ENCODE measurements at places on chromosomes 2 and 18.

GRCh38 chr2:135132314-135132713 lies 80.2 kb downstream of the RAB3GAP1 start:
- DNase-seq: no peak

DNA sequence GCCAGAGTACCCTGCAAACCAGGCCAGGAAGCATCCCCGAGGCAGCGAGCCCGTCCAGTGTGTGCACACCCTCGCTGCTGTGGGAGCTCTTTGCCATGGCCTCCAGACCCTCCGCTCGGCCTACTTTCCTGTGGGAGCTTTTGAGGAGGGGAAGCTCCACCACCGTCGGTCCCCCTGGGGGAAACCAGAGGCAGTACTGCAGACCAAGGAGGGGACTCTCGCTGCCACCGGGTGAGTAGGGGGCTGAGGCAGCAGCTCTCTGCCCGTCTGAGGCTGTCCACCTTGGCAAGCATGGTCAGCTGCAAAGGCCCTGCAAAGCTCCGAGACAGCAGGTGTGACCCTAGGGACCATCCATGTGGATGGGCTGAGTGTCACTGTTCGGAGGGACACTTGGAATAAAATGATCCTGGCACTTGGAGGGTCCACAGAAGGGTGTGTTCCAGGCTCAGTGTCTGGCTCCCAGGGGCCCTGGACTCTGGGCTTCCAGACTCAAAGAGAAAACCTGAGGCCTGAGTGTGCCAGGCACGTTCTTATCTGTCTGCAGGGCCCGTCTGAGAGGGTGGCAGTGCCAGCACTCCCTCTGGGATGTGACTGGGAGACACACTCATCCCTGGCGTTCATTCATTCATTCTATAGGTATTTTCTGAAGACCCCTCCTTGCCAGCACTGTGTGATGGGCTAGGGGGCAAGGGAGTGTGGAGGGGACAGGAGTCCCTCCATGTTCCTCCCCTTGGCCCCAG lies 282.8 kb upstream of the HS6ST1 start:
- no peak for DNase-seq

DNA sequence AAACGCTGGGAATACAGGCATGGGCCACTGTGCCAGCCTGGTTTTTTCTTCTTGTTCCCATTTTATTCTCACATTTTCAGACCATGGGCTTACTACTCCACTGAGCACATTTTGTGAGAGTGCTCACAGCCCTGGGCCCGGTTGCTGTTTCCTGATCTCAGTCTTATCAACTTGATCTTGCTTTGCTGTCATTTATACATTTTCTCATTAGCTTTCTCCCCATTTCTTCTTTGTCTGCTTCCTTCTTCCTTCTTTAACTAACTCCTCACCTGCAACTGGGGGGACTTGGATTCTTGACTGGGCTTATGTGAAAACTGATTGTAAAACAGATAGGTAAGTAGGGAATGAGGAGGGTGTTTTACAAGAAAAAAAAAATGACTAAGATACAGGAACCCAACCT lies 117.3 kb downstream of the PLB1 start:
- DNase-seq: no peak

GRCh38 chr18:41391616-41392595 lies 563.1 kb upstream of the PIK3C3 start:
- no peak for DNase-seq

GRCh38 chr18:36752929-36753865 lies 75.6 kb downstream of the TPGS2 start:
- DNase-seq: no peak

DNA sequence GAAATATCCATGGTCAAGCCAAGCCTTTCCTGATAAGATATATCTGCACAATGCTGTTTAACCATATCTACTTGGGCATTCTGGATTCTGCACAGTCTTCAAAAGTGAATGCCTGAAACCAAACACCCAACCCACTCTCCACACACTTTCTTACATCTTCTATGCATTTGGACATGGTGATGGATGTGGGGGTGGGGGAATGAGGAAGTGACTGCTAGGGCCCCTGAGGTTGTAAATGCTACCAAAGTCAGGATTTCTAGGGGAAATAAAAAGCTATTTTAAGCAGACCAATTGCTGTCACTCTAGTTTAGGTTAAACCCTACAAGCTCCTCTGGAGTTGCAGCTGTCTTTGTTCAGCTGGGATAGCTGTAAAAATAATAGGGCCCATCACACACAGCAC lies 26.7 kb upstream of the TGFA start:
- no peak for DNase-seq

GRCh38 chr2:171087547-171087946 lies 73.1 kb downstream of the TLK1 start:
- no peak for DNase-seq

DNA sequence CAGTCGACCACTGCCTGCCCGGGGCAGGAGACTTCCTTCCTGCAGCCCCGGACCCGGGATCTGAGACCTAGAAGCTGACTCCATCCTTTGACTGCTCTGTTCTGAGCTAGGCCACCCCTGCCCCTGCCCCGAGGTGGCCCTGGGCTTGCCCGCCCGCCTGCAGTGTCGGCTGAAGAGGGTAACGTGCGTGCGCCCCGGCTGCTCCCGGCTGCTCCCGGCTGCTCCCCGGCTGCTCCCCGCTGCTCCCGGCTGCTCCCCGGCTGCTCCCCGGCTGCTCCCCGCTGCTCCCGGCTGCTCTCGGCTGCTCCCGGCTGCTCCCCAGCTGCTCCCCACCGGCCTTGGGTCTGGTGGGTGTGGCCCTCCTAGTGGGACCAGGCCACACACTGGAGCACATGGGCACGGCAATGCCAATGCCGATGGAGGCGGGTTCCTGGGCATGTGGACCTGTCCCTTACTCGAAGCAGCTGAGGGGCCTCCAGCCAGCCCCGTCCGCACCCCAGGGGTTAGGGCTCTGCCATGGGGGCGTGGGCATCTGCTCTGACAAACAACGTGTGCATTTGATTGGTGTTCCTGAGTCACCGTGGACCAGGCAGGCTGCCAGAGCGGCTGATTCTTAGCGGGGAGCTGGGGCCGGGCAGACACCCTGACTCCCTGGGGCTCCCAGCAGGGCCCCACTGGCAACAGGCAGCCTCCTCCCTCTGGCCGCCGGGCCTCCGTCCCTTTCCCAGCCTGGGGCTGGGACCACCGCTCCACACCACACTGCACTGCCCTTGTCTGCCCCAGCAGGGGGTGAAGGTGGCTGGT lies 2.0 kb upstream of the GAL3ST2 start:
- no peak for DNase-seq

GRCh38 chr2:174859563-174860169 lies 95.4 kb upstream of the CHRNA1 start:
- no peak for DNase-seq

GRCh38 chr2:201957091-201957490 lies 76.6 kb upstream of the FZD7 start:
- no peak for DNase-seq

DNA sequence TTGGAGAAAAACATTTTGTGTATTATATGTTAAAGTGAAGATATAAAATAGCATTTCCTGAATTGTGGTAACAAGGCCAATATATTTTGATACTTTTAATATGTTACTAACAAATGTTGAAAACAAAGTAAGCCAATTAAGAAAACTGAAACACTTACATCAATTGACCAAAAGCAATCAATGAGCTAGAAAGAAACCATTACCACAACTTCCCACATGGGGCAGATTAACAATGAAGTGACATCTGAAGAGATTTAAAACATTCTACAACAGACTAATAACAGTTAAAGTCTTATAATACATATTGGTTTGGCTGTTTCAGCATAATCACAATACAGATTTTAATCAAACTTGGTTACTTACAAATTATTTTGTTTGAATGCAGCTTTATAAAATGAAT lies 282.4 kb upstream of the NETO1 start:
- no peak for DNase-seq

GRCh38 chr2:33384599-33384961 lies 91.9 kb upstream of the RASGRP3 start:
- no peak for DNase-seq

DNA sequence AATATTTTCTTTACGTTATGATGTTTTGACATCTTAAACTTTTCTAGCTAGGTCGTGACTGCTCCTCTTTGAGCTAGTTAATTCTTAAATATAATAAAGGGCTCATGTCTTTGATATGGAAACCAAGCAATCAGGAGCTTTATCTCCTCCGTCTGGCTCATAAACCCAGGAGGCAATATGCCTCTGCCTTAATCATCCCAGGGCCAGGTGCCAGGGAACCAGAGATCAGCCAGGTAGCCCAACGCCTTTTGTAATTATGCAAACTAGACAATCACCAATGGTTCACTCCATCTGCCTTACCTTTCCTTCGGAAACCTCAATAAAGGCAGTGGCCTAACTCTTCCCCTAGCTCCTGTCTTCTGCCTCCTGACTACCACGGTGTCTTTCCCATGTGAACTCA lies 213.7 kb downstream of the KCNJ3 start:
- no peak for DNase-seq

GRCh38 chr2:203195331-203196036 lies 43.3 kb upstream of the CYP20A1 start:
- no peak for DNase-seq

DNA sequence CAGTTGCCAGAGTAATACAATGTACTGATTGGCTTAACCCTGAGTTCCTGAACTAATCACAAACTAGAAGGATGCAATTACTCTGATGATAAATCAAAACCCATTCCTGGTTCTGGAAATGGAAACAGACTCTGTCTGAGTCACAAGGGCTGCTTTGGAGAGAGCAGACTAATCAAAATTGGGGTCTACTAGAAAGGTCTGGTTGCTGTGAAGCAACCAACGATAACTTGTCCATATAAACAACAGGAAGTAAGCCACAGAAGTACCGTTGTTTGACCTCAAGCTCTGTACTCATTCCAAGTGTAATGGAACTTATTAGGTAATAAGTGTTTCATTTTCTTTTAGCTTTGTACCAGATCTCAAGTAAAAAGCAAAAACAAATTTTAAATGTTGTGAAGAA lies 49.7 kb downstream of the RASGRP3 start:
- DNase-seq: peak; percentile 73

DNA sequence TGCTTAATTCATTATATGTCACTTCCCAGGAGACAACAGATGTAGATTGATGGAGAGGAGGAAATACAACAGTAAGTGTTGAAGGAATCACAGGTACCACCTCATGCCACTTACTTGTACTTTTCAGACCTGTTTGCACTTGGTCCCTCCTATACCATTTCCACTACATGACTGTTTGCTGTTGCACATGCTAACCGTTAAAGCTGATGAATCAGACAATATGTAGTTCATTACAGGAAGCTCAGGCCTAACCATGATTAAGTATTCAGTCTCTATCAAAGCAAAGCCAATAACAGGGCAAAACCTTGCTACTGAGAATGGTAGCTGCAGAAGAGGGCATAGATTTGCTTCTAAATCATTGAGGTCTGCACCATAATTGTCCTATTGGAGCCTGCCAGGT lies 30.2 kb upstream of the GRP start:
- DNase-seq: no peak

DNA sequence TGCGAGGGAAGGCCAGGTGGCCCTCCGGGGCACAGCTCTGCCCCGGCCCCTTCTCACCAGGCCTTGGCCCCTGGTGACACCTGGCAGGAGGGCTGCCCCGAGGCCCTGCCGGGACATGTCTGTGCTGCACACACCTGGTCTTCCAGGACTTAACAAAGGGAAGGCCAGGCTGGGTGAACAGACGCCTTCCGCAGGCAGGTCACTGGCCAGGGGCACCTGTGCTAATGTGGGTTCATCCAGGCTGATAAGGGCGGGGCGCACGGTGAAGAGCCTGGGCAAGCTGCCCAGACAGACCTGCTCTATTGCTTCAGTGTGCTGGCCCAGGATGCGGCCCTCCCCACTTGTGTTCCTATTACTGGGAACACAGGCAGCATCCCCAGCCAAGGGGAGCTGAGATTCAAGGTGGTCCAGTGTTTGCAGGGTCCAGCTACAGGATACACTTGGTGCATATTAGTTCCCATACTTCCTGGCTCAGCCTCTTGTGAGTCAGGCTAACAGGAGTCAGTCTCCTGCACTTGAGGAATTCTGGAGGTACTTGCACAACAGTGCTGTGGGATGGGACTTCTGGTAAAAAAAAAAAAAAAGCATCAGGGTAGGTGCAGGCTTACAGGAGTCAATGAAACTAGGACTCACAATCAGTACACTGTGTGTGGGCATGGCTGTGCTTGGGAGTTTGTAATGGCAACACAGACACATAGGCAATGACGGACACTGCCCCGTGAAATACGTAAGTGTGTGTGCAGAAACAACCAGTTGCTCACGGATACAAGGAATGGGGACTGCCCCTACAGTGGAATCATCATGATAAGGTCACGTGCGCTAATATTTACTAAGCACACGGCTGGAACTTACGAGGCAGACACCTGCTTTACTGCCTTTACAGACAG lies 261.4 kb downstream of the TWIST2 start:
- DNase-seq: no peak

DNA sequence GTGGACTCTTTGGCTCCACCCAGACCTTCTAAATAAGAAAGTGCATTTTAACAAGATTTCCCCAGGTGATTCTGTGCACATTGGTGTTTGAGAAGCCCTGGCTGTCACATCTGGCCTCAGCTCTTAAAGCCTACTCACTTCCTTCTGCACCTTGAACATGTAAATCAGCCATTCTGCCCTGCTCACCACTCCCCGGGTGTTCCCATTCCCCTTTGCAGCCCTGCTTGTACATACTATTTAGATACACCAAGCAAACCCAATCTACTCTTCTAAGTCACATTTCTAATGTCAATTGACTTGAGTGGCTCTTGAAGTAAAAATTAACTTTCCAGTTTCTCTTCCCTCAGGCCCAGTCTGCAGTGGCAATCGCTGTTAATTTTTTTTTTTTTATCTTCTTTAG lies 13.1 kb upstream of the SCN1A start:
- no peak for DNase-seq

GRCh38 chr2:31134480-31134879 lies 3.8 kb downstream of the GALNT14 start:
- DNase-seq: no peak

DNA sequence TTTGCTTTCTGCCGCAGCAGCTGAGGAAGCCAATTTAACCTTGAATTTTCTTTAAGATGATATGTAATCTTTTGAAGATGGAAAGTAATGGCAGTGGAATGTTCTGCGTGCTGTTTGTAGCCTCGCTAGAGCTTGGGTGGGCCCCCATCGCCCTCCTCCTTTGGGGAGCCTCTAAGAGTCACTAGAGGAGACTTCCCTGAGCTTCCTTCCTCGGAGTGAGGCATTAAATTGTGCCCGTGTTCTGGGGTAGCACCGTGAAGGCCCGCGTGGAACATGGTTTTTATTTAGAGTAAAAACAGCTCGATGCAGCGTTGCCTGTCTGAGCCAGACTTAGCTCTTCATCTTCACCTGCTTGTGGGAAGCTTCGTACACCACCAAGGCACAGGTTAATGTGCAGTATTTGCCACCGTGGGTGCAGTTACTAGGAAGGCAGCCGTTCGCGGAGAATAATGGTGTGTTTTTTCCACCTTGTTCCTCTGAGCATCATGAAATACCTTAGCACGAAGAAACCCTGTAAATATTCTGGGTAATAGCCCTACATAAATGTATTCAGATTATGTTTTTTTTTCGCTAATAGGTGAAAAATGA lies 38.5 kb downstream of the NCK2 start:
- no peak for DNase-seq

- DNase-seq: no peak
Measured at GRCh38 chr2:2926858-2927175, 450.8 kb downstream of the EIPR1 start.

- DNase-seq: no peak
Measured at GRCh38 chr2:53785366-53785765, 1.4 kb downstream of the ASB3 start.

GRCh38 chr2:383178-383577 lies 95.3 kb upstream of the ALKAL2 start:
- DNase-seq: no peak

- DNase-seq: no peak
Measured at GRCh38 chr2:200968735-200969134, 5.3 kb upstream of the ORC2 start.
